NCI-H187 (cell line): ENCODE measurements at places on chromosomes 5 and 9.

GRCh38 chr9:129737479-129738274 lies 15.2 kb downstream of the PTGES start:
- peak; percentile 8 for DNase-seq

DNA sequence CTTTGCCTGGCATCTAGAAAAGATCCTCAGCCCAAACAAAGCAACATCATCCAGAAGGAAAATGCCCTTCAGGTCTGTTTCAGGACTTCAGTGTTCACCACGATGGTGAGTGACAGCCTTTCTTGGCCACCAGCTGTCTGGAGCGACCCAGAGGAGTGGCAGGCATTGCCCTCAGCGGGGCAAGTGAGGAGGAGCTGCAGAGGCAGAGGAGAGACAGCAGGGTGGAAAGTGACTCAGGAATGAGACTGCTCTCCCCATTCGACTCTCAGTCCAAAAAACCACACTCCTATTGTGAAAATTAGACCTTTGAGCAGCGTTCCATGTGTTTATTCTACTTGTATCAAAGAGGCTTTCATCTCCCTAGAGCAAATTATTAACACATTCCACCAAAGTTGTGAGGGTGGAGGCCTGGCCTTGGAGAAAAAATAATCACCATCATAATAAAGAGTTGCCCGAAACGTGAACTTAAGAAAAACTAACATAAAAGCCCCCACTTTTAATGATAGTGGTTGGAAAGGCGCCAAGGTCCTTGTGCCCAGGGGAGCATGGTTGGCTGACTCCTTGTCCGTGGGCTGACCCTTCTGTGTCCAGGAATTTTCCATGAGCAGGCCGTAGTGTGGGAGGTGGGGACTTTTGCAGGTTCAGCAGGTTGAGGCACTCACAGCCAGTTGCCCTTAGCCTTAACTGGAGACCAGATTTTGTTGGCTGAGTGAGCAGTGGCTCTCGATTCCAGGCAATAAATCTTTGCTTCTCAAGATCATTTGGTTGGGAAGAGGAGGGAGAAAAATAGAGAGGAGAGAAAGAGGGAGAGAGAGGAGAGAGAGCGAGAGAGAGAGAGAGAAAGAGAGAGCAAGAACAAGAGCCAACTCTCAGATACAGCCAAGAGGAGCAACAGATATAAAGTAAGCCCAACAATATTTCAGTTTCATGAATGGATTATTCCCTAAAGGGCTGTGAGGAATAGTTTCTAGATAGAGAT lies 125.9 kb upstream of the ANKRD55 start:
- no peak for DNase-seq

DNA sequence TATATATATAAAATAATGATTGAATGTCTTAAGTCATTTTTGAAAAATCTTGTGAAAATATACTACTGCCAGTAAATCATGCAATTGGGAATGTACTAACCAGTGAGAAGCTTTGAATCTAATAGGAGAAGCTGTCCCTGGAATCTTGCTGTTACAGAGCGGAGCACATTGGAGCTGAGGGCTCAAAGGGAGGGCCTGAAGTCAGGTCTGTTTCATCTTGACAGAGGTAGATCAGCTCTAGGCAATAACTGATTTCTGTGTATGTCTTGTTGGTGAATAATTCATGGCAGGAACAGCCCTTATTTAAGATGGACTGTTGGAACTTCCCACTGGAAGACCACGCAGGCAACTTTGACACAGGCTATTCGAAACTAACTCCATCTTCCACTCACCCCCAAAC lies 17.5 kb downstream of the CAMK4 start:
- no peak for DNase-seq

DNA sequence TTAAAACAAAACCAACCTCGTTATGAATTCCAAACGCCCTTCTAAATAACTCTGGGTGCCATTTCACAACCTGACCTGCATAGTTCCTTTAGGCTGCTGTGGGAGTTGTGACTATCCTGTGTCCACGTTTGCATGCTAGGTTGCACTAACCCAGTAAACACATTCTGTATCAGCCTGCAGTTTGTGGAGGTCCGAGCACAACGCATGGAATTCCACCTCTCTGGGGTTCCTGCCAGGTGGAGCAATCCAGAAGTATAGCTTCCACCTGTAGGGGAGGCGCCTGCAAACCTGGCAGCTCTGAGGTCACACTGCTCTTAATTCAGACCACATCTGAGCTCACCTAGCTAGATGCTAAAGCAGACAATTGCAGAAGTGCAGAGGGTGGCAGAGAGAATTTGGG lies 57.2 kb downstream of the MARCHF3 start:
- DNase-seq, result no peak

DNA sequence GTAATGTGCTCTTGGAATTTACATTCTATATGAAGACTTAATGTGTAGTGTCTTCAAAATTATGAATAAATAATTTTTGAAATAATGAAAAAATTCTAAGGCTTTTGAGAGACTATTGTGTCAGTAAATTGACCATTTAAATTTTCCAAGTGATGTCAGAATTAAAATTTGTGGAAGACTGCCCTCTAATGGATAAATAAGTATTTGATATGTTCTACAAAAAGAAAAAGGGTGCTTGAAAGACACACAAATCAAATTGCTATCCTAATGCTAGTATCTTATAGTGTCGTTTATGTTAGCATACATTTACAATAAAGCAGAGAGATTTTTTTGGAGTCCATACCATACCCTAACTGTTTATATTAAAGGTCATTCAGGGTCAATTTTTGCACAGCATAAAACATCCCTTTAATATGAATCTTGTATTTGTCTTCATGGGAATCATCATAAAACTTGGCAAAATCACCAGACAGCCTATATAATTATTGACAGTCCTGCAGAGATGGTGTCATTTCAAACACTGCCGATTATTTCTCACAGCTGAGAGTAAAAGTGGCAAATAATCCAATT lies 120.8 kb upstream of the SLC27A6 start:
- no peak for DNase-seq

GRCh38 chr9:72984991-72985390 lies 32.1 kb upstream of the ALDH1A1 start:
- DNase-seq, result no peak

- DNase-seq, result no peak
Observed at GRCh38 chr9:2623288-2624050, 1.9 kb downstream of the VLDLR start.

- DNase-seq, result no peak
Observed at GRCh38 chr5:168106008-168106761, 185.3 kb upstream of the WWC1 start.

- DNase-seq, result no peak
Observed at GRCh38 chr9:2622461-2623287, 1.1 kb downstream of the VLDLR start.

DNA sequence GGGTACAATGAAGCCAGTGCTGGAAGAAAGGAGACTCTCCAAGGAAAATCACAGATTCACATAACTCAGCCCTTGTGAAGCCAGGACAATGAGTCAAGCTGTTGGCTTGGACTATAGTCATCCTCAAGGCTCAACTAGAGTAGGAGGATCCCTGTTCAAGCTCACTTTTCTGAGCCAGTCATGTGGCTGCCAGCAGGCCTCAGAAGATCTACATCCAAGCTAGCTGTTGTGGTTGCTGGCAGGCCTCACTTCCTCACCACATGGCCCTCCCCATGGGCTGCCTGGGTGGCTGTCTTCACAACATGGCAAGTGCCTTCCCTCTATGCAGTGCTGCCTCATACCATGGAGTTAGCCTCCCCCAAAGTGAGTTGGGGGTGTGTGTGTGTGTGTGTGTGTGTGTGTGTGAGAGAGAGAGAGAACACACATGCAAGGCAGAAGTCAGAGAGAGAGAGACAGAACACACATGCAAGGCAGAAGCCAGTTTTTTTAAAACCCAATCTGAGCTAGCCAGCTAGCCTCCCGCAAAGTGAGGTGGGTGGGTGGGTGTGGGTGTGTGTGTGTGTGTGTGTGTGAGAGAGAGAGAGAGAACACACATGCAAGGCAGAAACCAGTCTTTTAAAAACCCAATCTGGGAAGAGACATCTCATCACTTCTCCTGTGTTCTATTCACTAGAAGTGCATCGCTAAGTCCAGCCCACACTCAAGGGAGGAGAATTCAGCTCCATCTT lies 17.1 kb downstream of the SCAI start:
- DNase-seq, result no peak

DNA sequence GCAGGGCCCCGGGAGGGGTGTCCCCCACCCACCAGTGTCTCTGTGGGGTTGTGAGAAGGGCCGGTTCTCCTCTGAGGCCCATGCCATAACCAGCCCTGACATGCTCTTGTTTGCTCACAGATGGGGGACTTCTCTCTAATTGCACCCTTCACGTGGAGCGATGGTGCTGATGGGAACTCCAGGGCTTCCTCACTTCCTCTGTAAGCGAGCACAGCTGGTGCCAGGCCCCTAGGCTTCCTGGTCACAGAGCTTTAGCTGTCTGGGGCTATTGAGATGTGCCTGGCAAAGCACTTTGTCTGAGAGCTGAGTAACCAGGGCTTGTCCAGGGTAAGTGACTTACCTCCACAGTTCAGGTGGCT lies 36.4 kb downstream of the PHF2 start:
- DNase-seq, result no peak

DNA sequence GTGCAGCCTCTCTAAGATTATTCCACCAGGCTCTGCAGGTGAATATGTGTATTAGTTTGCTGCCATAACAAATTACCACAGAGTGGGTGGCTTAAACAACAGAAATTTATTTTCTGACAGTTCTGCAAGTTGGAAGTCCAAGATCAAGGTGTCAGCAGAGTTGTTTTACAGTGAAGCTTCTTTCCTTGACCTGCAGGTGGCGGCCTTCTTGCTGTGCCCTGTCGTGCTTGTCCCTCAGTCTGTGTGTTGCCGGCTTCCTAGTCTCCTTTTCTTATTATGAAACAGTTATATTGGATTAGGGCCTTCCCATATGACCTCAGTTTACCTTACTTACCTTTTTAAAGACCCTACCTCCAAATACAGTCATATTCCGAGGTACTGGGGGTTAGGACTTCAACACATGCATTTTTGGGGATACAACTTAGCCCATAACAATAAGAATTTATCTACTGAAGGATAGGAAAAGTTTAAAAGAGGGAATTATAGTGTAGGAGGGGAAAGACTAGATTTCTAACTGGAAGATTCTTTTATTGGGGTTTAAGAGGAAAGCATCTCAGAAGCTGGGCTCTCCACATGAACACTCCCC lies 97.4 kb downstream of the OSTF1 start:
- DNase-seq, result no peak

DNA sequence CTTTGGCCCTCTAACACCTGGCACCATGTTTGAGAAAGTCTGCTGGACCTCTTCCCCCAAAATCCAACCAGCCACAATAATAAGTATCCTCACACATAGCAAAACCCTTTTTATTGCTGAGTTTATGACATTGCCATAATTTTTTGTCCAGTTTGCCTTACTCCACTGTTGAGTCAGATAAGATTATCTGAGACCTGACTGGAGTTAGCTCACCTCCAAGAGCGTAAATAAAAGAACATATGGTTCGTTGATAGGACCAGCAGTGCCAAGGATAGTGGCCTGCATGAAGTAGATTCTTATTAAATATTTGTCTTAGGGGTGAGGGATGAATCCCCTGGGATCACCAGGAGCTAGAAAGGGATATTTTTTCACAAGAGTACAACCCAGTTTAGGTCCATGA lies 510.6 kb upstream of the MPDZ start:
- no peak for DNase-seq

DNA sequence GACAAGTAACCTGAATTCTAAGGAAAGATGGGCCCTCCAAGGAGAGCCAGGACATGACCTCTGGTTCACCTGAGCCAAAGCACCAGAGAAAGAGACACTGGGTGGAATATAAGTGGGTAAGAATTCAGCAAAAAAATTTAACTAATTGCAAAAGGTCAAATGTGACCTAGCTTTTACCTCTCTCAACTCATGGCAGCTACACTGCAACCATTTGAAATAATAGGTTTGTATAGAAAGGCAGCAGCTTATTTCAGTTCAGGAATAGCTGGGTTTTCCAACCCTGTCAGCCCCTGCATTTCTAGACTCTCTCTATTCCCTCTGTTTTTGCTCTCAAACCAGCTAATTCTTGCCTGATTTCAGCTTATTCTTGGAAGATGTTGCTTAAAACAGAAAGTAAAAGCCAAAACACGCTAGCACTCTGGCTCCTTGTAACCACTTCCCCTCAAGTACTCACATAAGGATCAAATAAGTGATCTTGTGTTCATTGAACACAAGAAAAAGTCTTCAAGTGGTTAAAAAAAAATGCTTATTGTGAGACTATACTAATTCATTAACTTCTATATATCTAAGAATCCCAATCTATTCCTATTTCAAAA lies 101.1 kb upstream of the NR4A3 start:
- DNase-seq, result no peak

- DNase-seq, result no peak
Observed at GRCh38 chr5:31244921-31245320, 51.4 kb downstream of the CDH6 start.

DNA sequence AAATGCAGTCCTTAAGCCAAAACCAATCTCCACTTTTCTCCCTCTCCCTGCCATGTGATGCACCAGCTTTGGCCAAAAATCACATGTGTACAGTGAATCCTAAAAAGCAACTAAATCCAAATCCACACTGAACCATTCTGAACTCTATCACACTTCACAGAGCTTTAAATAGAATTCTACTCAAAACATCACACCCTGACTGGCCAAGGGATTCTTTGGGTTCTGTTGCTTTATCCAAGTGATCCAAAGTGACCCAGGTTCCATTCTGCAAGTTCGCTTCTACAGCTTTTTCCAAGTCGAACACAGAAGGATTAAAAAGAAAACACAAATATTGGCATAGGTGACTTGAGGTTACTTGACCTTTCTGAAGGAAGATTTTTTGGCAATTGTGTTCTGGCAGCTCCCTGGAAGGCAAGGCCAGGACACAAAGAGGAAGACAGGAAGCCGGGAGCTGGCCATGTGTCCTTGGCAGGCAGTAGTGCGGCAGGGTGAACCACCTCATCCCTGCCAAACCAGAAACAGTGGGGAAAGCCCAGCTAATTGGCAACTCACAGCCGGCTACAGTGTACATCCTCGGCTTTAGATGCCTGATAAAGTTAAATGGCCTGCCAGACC lies 115.0 kb downstream of the NFIB start:
- DNase-seq, result no peak

DNA sequence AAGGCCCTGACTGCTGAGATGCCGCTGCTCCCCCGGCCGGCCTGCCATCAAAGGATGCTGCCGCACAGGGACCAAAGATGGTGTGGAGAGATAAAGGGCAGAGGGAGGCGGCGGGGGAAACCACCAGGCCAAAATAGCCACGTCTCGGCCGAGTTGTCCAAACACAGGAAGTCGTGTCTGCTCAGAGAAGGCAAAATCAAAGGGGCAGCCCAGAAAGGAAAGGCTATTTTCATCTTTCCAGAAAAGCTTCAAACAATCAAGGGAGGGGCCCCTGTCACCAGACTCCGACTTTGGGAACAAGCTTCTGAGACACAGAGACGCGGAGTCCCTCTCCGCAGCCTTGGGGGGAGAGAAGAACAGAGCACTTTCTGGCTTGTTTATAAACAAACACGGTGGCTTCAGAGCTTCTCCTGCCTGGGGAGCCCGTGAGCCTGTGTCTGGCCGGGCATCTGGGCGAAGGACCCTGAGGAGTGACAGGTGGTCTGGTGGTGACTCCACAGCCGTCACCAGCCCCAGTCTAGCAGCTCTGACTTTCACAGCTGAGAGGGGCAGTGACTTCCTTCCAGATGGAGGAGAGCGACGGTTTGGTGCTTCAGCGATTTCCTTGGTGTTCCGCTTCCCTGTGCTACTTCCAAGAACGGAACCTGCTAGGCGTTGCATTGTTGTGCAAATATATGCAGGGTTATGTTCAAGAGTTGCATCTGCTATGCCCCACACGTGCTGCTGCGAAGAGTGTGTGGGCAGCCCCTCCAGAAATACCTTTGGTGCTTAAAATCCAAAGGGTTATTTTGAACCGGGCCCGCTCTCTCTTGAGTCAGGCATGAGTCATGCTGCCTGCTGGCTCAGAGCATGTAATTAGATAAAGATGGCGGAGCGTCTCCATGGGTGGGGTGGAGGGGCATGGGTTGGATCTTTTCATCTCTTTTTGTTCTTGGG lies 24.0 kb downstream of the ADAMTSL2 start:
- no peak for DNase-seq
